Kidney capillary endothelial cell (primary cell): ENCODE measurements at places on chromosomes 7 and 10.
A peak's percentile ranks its signal among the peaks of the same experiment; 100 is the strongest.

GRCh38 chr10:125056161-125057132 is 103.9 kb downstream of the CTBP2 start:
- DNase-seq = no peak

GRCh38 chr10:96369890-96370583 is 11.2 kb upstream of the OPALIN start:
- no peak for DNase-seq

- no peak for DNase-seq
Observed at GRCh38 chr10:72255977-72256729, 17.6 kb upstream of the DDIT4 start.

- DNase-seq = no peak
Observed at GRCh38 chr10:114100848-114101741, 57.4 kb downstream of the ADRB1 start.

DNA sequence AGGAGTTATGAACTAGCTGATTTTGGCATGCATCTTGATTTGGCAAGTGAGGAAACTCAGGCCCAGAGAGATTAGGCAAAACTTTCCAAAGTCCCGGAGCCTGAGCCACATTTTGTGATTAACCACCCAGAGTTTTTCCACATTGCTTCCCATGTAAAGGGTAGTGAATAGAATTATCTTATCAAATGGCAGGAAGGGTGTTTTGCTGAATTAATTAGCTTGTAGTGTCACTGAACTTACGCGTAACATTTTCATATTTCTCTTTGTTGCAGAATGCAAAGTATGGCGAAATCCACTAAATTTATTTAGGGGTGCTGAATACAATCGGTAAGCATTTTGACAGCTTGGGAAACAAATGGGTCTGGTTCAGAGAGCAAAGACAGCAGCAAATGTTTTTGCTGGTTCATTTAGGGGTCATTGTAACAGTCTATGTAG is 176.2 kb downstream of the ST7 start:
- no peak for DNase-seq

DNA sequence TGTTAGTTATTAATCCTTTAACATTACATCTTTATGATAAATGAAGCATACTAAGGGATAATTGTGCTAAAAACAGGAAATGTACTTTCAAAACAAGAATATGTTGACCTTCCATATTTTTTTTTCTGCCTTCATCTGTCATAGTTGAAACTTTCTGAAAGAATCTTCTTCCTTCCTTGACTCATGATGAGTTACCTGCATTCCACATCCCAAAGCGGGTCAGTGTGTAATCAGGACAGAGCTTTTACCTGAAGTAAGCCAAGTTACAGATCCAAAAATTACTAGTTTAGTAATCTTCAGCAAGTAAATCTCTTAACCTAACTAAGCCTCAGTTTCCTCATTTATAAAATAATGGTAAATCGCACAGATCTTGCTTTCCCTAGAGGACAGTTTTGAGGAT is 13.4 kb upstream of the ARL4A start:
- no peak for DNase-seq

DNA sequence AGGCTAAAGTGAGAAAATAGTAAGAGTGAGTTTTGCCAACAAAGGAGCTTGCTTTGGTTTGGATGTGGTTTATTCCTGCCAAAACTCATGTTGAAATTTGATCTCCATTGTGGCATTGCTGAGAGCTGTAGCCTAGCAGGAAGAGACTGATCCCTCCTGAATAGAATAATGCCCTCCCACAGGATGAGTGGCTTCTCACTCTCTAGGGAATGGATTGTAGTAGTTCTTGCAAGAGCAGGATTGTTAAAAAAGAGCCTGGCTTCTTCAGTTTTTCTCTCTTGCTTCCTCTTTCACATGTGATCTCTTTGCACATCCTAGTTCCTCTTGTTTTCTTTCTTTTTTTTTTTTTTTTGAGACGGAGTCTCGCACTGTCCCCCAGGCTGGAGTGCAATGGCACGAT is 34.4 kb downstream of the ASAH2 start:
- no peak for DNase-seq

DNA sequence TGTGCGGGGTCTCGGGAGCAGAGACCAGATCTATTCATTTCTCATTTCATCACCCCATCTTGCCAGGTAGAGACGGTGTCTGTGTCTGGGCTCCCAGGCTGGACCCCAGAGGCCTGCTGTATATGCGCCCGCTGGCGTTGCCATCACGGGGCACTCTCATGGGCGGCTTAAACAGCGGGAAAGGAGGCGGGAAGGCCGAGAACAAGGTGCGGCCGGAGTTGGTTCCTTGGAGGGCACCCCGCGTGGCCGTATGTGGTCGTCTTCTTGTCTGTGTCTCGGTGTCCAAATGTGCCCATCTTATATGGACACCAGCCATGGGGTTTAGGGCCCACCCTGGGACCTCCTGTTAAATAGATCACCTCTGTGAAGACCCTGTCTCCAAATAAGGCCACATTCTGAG is 2.1 kb upstream of the CFAP46 start:
- no peak for DNase-seq

DNA sequence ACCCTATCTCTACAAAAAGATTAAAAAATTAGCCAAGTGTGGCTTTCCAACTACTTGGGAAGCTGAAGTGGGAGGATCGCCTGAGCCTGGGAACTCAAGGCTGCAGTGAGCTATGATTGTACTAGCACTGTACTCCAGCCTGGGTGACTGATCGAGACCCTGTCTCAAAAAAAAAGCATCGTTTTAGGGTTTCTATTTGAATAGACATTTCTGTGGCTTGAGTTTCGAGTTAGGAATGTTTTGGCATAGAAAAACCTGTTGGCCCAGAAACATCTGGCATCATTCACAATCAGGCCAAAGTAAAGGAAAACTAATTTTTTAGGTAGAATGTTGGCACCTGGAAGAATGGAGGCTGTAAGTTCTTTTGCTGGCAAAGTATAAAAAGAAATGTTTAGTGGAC is 72.4 kb downstream of the AUTS2 start:
- no peak for DNase-seq

GRCh38 chr10:60611291-60611747 is 167.0 kb upstream of the CDK1 start:
- DNase-seq = peak; percentile 85

DNA sequence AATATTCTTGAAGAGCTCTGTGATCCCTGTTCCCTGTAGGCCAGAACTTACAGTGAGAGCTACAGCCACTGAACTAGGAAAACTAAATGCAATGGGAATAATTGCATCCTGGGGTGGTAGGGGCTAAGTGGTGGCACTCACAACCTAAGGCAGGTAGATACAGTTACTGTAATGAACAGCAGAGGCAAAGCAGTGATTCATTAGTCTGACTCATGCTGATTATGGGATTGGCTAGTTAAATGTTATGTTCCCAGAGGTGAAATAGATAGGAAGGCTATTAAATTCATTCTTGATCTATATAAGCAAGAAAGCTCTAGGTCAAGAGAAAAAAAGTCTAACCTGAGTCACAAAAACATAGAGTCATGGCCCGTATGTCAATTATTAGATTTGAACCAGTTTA is 173.1 kb upstream of the MALRD1 start:
- DNase-seq = no peak

DNA sequence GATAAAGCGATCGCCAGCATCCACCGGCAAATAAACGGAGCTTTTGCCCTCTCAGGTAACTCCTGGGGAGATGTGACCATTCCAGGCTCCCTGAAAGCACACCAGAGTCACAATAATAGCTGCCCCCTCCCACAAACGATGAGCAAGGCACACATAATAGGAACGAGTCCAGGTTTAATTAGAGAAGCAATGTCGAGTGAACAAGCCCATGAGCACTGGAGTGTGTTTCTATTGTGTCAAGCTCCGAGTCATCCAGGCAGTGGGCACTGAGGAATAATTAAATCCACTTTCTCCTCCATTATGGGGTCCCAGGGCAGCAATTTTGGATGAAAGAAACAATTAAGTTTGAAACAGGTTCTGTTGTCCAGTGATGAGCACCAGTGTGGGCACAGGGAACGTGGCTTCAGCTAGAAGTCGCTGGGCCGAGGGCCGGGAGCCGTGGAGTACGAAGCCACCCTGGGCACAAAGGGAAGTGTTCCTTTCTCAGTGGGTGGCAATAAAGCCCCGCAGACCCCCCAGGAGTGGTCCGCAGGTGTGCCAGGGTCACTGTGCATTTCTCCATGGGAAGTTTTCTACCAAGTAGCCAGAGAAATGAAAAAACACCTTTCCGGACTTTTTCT is 12.0 kb downstream of the PNLIPRP2 start:
- no peak for DNase-seq

DNA sequence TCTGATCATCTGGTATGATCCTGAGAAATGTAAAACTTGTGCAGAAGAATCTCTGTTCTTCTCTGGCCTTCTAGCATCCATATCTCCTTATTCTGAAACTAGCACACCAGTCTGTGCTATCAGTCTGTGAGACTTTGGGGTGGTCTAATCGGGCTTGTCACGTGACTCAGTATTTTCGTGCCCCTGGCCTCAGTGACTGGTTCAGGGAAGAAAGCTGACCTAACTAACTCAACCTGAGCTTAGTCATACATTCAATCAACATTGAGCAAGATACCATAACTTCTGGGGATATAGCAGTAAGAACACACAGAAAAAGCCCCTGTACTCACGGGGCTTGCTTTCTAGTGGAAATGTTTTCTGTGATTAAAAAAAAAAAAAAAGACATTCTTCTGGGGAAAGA is 109.3 kb downstream of the DKK1 start:
- DNase-seq = no peak

- DNase-seq = no peak
Observed at GRCh38 chr10:23585666-23586065, 146.8 kb downstream of the OTUD1 start.

DNA sequence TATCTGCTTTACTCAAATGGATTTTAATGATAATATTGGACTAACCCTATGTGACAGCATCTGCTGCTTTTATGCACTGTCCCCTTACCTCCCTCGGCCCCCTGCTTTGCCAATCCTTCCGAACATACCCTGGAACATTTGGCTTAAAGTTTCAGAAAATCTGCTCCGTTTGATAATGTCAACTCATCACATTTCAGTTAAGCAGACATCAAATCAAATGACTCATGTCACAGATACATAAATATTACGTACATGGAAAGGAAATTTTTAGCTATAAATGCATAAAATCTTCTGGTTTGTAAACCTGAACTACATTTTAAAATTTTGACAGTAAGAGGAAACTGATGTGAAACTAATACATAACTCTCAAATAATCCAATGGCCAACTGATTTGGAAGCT is 98.2 kb downstream of the CNTNAP2 start:
- no peak for DNase-seq

DNA sequence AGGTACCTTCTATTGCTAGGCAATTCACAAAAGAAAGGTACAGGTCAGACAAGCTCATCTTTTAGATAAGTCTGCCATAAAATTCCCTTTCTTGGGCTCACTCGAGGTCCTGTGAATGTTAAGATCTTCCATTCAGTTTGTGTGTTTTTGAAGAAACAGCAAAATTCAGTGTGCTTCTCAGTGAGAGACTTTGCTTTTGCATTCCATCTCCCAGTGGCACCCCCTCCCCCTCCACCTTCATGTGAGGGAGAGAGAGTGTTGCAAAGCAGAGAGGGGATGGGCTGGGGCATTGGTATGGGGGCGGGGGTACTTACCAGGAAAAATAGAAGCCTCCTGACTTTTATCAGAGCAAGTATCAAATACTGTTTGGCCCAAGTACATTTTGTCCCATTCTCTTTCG is 3.8 kb upstream of the TECTB start:
- DNase-seq = no peak

DNA sequence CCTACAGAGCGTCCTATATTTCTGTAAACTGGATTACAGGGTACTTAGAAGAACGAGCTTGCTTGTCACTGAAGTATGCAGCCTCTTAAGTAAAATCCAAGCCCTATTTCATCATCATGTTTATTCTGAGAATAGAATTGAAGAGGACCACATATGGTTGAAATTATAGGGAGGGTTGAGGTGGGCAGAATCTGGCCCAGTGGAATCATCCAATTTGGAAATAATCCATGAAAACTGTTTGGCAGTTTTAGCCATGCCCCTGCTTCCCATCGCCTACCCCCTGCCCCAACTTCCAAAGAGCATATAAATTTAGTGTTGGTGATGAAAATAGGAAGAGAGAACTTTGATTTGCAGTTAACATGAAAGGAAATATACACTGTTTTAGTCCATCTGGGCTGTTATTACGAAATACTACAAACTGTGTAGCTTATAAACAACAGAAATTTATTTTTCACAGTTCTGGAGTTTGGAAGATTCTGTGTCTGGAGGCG is 150.4 kb downstream of the PRKG1 start:
- DNase-seq = no peak

GRCh38 chr7:16657656-16658279 is 11.8 kb downstream of the BZW2 start:
- DNase-seq = no peak

- DNase-seq = no peak
Observed at GRCh38 chr10:128025437-128025836, 100.8 kb downstream of the MKI67 start.

DNA sequence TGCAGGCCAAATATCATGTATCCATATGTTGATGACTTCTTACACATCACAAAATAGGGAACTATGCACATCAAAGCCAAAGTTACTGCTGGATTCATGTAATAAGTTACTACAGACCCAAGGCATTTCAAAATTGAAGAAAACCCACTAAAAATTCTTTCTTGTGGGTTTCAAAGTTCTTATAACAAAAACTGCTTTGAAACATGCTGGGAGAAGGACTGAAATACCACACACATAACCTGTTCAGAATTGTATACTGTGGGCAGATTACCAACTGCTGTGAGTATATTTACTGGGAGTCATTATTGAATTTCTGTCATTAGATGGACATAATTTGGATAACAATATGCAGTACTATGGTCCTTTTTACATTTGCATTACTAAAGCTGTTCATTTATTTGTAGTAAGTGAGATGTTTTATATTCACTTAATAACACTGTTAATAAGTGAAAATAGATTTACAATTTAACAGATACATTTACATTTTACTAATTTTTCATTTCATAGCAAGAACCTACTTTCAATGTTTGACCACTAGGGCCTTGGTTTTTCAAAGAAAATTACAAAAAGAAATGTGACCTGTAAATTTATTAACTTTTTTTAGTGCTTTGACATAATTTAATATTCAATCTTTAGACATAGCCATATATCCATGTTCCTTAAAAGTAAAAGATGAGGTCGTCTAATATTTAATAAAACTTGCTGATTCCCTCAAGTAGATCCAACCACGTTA is 132.6 kb downstream of the MAGI2 start:
- DNase-seq = no peak

DNA sequence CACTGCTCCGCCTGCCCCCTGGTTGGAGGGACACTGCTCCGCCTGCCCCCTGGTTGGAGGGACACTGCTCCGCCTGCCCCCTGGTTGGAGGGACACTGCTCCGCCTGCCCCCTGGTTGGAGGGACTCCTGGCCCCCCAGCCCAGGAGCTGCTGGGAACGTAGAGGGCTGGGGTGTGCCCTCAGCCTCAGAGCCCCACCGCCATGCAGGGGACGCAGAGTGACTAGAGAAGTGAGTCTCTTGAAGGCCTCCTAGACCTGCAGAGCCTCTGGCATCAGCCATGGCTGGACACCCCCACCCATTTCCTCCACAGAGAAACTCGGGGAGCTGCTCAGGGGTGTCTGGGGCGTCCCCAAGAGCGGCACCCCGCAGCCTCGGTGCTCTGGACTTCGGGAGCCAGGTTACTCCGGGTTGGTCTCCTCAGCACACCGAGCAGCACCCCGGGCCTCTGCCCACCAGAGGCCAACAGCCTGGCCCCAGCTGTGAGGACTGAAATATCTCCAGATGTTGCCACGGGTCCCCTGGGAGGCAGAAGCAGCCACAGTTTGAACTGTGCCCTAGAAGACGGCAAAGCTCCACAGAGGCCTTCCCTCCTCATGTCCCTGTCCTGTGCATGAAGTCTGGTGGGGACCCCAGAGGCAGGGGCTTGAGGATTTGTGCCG is 191.9 kb downstream of the ELFN1 start:
- DNase-seq = no peak

GRCh38 chr7:140081774-140082425 is 19.1 kb upstream of the PARP12 start:
- DNase-seq = no peak
